ENCODE measurements at places on chromosomes 12 and 14.

DNA sequence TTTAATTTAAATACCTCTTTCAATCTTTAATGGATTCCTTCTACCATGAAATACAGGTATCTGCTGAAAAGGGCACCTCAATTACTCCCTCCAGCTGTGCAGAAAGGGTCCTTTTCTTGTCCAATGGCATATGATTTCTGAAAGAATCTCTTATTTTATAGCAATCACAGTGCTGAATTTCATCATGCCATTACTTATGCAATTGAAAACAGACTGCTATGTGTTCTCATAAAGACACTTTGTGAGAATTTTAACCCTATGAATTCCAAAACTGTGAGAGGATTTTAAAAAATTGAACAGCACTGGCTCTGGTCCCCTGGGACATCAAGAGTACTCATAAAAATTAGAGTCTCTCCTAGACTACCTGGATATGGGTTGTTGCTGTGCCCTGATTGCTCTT lies 45.9 kb upstream of the CNOT2 start:
- no peak for DNase-seq

DNA sequence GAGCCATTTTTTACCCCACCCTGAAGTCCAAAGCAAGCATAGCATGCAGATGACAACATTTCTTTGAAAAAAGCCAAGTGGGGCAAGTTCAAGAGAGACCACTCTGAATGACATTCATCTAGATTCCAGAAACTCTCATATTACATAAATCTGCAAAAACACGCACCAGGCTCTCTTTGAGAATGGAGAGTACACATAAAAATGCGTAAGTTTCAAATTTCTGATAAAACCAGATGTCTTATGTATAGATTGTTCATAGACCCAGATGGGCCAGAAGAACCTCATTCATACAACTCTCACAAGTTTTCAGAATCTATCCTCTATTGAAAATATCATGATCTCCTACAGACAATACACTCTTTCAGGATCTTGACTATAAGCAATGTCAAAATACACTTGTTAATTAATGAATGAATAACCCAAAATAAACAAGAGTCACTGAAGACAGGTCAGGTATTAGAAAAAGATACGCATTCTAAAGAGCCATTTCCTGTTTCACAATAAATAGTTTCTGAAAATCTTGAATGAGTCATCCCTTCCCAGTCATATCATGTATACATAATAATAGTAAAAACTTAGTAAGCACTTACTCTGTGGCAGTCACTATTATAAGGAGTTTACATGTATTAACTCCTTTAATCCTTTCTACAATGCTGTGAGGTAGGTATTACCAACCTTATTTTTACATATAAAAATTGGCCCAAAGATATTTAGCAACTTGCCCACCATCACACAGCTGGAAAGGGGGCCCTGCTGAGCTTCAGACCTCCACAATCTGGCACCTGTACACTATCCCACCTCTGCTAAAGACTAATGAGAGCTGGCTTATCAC lies 72.0 kb downstream of the PPP2R5E start:
- DNase-seq: no peak

DNA sequence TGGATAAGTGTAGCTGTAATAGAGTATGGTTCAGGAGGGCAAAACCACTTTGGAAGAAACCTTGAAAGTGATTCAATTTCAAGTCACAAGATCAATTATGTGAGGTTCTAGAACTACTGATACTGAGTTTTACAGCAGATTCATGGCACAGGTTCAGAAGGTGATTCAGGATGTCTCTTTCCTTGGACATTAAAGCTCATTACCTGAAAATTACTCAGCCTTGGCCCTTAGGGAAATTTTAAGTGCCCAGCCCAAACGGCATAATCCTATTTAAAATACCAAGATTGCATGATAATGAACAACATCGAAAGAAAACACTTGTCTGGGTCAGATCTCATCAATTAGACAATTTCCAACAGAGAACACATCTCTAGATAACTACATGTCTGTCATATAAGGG lies 70.2 kb upstream of the SLC38A2 start:
- no peak for DNase-seq

DNA sequence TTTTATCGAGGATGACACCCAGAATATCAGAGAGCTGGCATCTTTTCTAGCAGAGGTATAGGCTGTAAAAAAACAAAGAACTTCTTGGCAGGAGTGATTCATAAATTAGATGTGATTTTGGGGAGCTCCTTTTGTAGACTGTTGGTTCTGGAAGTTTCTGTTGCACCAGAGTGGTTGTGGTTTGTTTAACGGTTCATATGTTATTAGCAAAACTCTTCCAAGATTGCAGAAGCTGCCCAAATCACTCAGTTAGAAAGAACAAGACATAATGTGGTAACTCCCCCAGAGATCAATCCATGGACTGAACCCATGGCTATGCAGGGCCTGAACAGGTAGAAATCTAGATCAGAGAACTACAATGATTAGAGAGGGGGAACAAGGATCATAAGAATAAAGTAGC lies 6.7 kb upstream of the RNASE10 start:
- no peak for DNase-seq

- no peak for DNase-seq
These were observed 16.5 kb downstream of the EID3 start for GRCh38 chr12:104319918-104320626.

GRCh38 chr14:24441904-24442239 lies 704 bp downstream of the SDR39U1 start:
- DNase-seq: no peak

Measured in Caco-2 (cell line).